ENCODE measurements at places on chromosomes 5 and 9.

- no peak for DNase-seq
Measured at GRCh38 chr5:81708889-81709288, 42.0 kb downstream of the SSBP2 start.

DNA sequence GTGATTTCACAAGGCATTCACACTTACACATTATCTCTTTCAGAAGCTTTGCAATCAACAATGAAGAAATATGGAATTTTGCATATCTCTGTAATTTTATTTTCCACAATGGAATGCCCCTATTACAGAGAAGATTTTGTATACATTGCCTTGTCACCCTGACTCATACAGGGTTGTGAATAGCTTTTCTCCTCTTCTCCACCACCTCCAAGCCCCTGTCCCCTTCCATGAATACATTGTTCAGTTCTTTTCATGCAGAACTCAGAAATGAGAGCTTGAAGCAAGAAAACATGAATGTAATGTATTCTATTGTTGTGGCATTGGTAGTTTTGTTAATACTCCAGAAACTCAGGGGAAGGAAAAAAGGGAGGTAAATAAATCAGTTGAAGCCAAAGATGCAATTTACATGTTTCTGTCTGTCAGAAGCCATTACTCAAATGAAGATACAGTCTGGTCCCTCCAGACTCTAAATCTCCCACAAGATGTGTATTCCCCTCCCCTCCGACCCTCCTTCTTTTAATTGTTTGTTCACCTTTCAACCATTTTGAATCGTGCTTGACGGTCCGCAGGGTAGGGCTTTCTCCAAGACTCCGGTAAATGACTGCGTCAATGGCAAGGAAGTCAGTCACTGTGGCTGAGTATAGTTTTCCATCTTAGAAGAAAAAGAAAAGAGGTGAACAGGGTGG, 86.1 kb downstream of the SEMA6A start:
- DNase-seq, result no peak

DNA sequence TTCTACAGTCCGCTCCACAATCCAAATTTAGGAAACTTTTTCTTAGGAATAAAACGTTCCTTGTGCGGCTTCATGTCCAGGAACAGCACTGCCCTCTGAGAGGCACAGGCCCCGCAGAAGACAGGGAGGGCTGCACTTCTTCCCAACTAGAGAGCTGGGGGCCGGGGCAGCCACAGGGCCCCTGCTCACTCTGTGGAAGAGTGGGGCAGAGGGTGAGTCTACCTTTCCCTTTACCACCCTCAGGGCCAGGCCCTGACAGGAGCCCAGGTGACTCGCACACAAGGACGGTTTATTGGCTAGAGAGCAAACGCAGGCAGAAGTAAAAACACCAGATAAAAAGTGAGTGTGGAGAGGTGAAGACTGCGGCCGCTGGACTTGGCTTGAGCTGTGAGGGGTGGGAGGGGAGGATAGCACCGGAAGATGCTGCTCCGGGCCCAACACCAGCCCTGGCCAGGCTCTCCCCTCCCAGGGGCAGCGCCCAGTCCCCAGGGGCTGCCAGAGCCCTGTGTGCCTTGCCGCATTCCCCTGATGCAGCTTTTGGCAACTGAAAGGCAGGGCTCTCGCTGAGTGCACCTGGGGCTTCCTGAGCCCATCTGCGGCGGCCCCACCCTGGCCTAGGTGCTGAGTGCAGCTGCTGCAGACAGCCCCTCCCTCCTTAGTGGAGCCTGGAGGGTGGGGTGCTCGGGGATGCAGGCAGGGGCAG, 20.2 kb downstream of the SH3GLB2 start:
- DNase-seq, result no peak

DNA sequence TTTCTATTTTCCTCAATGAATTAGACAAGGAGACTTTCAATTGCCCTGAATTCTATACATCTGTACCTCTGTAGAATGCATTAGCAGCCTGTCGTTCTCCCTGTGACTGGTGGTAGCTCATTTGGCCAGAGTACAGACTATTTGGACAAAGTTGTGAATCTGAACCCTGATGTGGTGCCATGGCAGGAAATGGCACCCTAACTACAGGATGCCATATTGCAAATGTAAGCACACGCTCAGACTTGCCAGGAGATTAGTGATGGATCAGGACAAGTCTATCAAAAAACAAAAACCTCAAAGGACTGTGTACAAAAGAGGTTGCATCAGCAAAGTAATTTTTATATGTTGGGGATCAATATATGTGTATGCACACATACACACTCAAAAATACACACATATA, 58.3 kb downstream of the SVEP1 start:
- no peak for DNase-seq

DNA sequence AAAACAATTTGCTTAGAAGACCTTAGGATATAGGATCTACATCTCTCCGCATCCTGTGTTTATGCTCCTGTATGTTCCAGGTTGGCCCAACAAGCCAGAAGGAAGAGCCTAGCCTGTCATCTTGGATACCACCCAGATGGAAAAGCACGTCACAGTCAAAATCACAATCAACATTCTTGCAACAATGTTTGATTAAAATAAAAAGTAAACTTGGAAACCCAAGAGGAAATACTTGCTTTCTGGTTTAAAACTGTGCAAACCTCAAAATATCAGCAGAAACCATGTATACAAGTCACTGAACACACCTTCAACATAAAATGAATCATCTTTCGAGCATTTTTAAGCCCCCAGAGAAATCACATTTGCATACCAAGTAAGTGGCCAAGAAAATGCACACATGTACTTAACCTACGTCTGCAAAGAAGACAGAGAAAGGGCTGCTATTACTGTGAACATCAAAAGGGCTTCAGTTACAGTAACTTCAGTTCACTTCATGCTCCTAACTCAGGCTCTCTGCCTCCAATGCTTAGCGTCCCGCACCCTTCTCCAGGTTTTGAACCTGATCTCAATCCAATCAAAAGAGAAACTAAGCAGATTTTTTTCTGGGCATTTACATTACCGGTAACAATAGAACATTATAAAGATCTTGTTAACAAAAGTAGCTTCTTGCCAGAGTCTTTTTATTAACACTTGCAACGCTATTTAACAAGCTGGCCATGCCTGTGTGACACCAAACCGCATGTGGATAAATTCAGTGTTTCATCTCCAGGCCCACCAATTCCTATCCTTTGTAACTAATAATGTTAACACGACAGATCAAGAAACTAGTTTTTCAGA, 1.3 kb downstream of the ENC1 start:
- DNase-seq, result no peak

GRCh38 chr5:137304226-137304874, 194.8 kb downstream of the SPOCK1 start:
- no peak for DNase-seq

- DNase-seq, result no peak
Measured at GRCh38 chr9:130354806-130355205, 89.2 kb downstream of the HMCN2 start.

DNA sequence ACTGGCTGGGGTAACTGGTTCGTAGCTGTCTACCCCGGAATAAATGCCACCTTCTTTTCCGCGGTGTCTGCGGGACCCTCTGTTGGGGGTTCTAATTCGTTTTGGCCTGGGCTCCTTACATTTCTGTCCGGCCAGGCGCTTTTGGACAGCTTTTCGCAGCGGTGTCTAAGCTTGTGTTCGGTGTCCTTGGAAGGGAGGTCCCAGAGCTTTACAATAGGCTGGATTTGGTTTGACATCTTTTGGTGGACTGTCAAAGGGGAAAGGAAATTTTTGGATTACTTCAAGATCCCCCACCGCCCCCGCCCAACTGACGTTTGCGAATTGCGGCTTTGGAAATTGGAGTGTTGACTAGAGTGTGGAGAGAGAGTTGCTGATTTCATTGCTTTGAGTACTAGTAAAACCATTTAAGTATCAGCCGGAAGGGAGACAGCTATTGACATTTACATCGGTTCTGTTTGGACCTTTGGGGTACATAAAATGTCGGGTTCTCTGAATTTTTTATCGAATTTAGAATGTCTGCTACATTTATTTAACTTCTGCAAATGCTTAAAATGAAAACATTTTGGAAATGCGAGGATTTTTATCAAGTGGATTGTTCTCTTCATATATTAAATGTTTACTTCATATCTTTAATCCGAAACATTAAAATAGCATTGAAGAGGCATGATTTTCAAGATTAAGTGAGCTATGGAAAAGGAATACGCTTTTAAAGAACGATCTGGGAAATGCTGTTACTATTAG, 4.7 kb upstream of the PURA start:
- DNase-seq, result no peak

GRCh38 chr5:45532826-45533624, 163.2 kb downstream of the HCN1 start:
- no peak for DNase-seq

- DNase-seq, result no peak
Measured at GRCh38 chr9:130936285-130937117, 2.5 kb downstream of the FIBCD1 start.

- DNase-seq, result no peak
Measured at GRCh38 chr9:134503301-134504105, 138.1 kb upstream of the COL5A1 start.

GRCh38 chr5:179964015-179964414, 56.3 kb upstream of the TBC1D9B start:
- DNase-seq, result no peak

DNA sequence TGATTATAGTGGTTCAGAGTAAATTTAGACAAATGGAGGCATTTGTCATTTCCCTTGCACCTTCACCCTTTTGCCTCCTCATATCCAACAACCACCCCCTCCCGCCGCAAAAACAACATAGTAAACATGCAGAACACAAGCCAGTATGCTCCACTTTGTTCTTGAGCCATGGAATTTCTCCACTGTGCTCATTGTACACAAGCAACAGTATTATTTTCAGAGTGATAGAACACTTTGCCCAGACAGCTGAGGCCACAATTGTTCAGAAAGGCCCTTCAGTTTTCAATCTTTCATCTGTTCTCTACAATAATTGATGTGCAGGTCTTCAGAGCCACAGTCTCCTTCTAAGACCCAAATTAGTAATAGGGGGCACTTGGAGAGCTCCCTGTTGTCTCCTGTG, 272.8 kb upstream of the SLC30A5 start:
- DNase-seq, result no peak

DNA sequence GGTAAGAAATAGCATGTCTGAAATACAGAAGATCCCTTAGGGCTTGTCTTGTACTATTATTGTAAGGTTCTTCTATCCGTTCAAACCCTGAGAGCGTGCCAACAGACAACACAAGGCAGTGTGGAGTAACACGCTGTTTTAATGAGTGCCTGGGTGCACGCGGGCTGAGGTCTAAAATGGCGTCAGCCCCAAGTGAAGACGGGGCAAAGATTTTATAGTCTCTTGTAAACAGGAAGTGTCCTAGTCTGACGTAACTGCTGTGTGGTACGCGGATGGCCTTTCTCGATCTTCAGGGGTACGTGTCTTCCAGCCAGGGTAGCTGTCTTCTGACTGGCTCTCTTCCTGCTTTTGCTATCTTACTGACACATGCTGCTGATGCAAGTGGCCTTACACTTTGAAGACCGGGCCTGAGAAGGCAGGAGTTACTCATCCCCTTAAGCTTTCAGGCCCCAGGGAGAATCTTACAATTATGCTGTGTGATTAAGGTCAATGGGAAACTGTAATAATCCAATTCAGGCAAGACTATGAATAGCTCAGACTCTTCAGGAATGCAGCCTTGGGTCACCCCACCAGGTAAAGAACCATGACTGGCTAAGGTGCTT, 1812.0 kb upstream of the CDH9 start:
- no peak for DNase-seq

- no peak for DNase-seq
Measured at GRCh38 chr5:7420510-7421280, 24.8 kb downstream of the ADCY2 start.

DNA sequence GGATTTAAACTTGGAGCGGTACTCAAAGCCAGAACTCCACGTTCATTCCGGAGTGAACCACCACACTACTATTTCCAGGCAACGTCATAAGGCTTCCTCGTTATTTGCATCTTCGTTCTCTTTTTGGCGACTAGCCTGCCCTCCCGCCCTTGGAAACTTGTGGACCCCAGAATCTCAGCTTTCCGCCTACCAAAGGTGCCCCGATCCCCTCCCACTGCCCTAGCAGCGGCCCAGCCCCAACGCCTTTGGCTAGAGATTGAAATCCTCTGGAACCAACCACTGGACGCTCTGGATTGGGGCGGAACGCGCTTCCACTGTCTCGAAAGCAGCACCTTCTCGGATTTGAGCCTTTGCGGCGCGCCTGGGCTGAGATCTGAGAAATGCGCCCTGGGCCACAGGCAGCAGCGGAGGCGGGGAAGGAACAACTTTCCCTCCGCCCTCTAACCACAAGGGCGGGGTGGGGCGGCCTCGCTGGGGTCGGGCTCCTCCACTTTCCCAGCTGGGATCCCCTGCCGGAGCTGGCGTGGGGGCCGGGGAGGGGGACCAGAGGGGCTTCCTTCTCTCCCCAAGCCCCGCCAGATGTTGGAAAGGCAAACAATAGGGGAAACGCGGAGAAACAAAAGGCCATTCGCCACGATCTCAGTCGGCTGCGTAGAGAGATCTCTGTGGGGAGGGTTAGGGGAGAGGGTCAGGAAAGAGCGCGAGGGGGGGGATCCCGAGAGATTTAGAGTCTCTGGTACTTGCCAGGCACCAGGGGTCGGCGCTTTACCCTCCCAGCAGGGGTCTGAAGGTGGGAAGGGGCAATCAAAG, 1.3 kb downstream of the MOB3B start:
- no peak for DNase-seq
